ENCODE measurements at places on chromosomes 13 and 19.

DNA sequence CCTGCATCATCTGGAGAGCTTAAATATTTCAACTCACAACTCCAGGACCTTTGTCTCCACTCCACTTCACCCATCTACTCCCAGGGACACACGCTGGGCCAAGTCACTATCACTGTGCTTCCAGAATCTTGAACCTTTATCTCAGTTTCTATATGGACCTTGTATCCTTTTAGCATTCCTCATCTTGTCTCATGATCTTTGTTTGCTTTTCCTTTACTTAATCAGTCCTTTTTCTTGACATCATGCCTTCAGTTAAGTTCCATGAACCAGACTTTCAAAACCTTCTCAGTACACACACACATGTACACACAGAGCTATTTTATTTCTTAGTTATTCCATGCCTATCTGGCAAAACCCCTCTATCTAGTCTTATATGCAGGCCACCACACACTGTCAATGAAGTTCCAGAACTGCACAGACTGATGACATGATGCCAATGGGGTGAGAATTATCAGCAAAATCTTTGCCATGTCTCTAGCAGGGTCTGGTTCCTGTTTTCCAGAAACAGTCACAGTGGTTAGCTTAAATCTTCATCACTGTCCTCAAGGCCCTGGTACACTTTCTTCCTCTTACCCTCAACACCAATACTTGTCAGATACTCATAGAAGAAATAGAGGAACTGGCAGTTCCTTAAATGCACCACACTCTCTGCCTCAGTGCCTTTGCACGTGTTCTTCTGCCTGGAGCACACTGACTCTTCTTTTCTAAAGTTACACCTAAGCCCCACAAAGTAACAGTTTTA lies 77.6 kb upstream of the STARD13 start:
- DNase-seq, result no peak

- DNase-seq, result no peak
Measured at GRCh38 chr19:13795595-13796300, 505 bp downstream of the ZSWIM4 start.

- no peak for DNase-seq
Measured at GRCh38 chr19:36072081-36072480, 17.4 kb downstream of the WDR62 start.

GRCh38 chr19:34963573-34964406 lies at the start of gene ZNF792:
TSS of gene ZNF792 (minus strand) at chr19:34964229. CDS start at chr19:34963662, 567 bp downstream.
- peak; percentile 62 for DNase-seq

GRCh38 chr19:30367421-30367820 lies 4.8 kb upstream of the ZNF536 start:
- no peak for DNase-seq

GRCh38 chr19:35305181-35305580 lies 13.2 kb downstream of the MAG start:
- no peak for DNase-seq

DNA sequence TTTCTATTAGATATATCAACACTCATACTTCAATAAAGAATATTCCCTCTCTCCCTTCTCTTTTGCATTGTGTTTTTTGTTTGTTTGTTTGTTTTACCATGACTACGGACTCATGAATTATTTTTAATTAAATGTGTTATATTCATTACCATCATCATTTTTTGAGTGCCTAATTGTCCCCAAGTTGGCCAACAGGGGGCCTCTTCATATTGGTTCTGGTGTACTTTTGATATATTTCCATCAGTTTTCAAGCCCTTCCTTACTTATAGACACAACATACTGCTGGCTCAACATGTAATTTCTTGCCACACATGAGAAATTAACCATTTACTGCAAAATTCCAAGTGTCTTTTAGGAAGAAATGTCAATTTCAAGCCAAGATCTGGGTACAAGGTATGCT lies 54.5 kb upstream of the GPC6 start:
- DNase-seq, result no peak

GRCh38 chr13:48210178-48210577 lies 22.8 kb upstream of the ITM2B start:
- no peak for DNase-seq

DNA sequence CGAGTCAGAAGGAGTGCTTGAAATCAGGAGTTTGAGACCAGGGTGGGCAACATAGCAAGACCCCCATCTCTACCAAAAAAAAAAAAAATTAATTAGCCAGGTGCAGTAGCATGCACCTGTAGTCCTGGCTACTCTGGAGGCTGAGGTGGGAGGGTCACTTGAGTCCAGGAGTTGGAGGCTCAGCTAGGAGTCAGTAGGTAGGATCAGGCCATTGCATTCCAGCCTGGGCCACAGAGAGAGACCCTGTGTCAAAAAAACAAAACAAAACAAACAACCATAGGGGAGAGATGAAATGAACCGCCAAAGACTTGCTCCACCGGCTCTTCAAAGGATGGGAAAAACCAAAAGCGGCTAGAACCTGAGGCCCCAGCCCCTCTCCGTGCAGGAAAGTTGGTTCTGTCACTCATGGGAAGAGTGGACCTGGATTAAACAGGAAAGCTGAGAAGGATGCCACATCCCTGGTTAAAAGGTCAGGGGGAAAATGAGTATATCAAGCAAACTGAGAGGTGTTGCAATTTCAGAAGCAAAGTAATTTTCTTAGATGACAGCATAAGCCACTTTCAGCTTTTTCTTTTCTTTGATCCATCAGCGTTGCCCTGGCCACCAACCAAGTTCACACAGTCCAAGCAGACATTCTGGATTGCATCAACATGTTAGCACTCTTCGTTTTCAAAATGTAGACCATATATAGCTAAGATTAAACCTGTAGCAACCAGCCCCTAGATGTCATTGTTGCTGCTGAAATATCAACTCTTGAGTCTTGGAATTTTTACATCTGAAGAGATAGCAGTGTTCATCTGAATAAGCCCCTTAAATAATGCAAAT lies 8.9 kb upstream of the ZNF507 start:
- DNase-seq, result no peak

DNA sequence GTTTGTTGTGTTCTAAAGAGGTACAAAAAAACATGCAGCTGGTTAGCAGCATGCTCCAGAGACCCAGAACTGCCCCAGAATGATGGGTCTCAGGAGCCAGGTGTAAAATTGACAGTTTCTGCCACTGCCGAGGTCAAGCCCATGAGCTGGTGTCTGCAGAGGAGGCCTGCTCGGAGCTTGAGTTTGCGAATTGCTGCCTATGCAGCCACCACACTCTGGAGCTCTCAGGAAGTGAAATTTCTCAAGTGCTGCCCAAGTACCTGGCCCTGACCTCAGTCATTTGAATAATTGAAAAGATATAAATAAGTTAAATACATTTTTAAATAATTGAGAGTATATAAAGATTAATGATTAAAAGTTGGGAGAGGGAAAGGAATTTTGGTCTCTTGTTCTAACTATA lies 66.4 kb downstream of the ZAR1L start:
- no peak for DNase-seq

GRCh38 chr19:30690525-30690924 lies 318.3 kb downstream of the ZNF536 start:
- no peak for DNase-seq

DNA sequence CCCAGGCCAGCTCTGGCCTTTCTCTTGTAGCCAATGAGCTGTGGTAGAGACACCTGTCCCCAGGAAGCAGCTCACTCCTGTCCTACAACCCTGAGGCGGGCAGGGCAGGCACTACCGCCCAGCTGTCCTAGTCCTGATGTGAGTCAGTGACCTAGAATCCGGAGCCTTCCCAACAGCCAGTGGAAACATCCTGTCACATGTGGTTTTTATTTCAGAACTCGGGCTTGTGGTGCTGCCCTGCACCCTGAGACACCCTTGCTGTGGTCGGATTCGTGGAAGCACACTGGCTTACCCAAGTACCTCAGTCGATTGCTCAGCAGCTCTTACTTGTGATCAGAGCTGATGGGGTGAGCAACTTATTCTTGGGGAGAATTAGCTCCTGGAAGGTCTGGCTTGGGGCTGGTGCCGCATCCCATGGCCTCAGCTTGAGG lies 83.6 kb upstream of the ARHGEF7 start:
- DNase-seq, result no peak

DNA sequence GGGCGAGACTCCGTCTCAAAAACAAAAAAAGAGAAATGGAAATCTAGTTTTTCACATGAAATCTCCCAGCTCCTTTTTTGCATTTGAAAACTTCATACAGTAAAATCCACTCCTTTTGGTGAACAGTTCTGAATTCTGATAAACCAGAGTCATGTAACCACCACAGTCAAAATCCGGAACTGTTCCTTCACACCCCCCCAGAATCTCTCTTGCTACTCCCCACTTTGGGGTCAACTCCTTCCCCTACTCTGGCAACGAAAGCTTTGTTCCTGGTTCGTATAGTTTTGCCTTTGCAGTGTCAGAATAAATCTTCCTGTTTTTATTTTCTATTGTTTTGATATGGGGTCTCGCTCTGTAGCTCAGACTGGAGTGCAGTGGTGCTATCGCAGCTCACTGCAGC lies 23.7 kb downstream of the RCN3 start:
- DNase-seq, result no peak

DNA sequence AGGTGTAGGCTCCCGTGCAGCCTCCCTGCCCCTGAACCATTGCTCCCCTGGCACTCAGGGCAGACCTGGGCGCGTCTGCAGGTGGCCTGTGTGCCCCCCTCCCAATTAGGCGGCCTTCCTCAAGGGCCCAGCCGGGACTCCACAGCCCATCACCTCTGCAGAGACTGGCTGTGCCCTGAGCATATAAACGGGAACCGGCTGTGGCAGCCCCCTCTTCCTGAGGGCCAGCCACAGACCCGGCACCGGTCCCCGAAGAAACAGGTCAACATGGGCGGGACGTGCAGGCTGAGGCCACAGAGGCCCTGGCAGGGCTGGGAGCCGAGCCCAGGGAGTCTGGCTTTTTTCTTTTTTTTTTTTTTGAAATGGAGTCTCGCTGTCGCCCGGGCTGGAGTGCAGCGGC lies 12.0 kb downstream of the PIAS4 start:
- no peak for DNase-seq

DNA sequence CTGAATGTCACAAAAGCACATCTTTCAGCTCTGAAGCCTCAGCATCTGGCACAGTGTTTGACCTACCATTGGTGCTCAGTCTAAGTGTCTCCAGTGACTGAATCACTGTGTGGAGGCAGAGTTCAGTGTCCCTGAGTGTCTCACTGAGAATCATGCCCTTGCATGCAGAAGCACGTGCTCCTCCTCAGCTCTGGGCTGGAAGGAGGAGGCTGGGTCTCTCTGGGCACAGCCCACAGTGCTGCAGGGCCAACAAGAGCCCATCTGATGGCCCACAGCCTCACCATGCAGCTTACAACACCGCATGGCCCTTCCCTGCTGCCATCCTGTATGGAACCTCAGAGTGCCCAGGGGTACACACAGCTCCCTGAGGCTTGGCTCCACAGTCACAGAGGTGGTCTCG lies 86.1 kb downstream of the TEX26 start:
- DNase-seq, result no peak

GRCh38 chr13:111962431-111962891 lies 104.5 kb upstream of the SOX1 start:
- DNase-seq, result no peak

DNA sequence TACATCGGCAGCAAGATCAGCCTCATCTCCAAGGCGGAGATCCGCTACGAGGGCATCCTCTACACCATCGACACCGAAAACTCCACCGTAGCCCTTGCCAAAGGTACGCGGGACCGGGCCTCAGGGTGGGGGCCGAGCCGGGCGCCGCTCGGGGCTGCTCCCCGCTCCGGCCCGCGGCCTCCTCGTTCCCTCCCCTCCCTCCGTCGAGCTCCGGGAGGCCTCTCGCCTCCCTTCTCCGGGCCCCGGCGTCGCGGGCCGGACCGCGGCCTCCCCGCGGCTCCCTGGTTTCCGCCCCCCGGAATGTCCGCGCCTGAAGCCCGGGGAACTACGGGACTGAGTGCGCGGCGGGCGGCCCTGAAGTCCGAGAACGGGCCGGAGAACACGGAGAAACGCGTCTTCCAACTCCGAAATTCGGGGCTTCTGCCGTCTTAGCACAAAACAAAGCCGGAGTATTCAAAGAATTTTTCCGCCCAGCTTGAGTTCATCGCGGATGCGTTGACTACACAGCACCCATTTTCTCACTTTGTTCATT lies 423 bp downstream of the LSM14A start:
- DNase-seq, result peak; percentile 46

DNA sequence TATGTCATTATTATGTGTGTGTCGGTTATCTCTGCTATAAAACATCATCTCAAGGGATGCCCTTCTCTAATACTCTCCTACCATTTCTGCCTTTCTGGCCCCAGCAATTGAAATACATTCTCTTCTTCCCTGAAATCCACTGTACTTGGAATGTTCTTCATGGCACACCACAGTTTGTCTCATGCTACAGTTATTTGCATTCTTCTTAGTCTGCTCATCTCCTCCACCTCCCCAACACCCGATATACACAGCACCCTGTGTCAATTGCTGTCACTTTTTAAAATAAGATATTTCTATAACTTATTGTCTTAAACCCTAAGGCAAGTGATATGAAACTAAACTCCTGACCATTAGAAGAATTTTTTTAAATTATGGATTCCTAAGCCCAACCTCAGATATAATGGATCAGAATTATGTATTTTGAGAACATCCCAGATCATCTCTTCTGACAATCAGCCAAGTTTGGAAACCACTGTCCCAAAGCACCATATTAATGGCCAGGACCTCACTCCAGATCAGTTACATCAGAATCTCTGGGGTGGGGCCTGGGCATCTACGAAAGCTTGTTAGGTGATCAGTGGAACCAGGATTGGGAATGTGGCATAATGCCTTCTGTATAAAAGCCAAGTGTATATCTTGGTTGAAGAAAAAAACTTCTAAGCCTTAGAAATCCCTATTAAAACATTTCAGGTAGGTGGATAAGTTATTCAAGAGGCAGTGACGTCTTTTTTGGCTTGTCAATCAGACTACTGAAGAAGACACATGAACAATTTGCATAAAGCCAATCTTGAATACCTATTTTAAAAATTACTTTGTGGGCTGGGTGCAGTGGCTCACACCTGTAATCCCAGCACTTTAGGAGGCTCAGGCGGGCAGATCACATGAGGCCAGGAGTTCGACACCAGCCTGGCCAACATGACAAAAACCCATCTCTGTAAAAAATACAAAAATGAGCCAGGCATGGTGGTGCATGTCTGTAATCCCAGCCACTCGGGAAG lies 30.0 kb upstream of the KBTBD7 start:
- no peak for DNase-seq

DNA sequence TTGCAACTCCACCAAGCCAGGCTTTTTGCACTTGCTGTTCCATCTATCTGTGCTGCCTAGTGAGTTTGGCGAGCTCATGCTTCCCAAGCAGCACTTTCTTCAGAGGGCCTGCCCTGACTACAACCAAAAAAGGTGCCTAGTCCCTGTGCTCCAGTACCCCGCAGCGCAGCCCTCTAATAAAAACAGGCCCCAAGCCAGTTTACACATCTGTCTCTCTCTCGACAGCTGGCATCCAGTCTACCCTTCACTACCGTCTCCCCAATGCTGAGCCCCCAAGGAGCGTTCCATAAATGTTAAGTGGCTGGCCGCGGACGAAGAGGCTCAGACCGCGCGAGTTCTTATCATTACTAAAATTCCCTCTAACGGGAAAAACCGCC lies 512 bp downstream of the MED4 start:
- no peak for DNase-seq

Measured in activated naive CD4-positive, alpha-beta T cell treated with anti-CD3 and anti-CD28 coated beads, Interleukin-2, amount 50 U/mL, for 72 hours (primary cell).